Stromal cell of bone marrow (primary cell): ENCODE measurements at places on chromosomes 2 and 18.
A peak's percentile ranks its signal among the peaks of the same experiment; 100 is the strongest.

DNA sequence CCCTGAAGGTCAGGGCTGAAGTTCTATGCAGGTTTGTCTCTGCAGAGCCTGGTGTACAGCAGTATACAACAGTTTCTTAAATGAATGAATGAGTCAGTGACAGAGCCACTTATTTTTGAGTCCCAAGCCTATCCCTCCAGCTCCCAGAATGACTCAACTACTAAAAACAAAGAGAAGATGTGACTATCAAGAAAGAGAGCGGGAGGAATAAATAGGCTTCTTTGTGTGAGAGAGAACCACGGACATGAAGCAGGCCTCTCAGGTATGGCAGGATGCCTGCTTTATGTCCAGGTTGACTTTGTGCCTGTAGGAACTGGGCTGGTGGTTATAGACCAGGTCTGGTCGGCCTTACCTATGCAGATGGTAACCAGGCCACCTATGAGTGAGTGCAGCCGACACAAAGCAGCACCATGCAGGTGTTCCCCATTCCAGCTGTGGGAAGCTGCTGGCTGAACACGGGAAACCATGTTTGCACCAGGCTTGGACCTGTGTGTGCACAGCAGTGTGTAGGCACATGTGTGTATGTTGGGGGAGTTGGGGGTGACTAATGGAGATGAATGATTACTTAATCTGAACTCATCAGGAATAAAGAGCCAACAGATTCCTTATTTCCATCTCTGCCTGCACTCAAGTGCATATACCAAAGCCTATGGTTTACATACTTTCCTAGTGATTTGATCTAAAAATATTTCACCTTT, 171.0 kb downstream of the OSR1 start:
- DNase-seq, result no peak

DNA sequence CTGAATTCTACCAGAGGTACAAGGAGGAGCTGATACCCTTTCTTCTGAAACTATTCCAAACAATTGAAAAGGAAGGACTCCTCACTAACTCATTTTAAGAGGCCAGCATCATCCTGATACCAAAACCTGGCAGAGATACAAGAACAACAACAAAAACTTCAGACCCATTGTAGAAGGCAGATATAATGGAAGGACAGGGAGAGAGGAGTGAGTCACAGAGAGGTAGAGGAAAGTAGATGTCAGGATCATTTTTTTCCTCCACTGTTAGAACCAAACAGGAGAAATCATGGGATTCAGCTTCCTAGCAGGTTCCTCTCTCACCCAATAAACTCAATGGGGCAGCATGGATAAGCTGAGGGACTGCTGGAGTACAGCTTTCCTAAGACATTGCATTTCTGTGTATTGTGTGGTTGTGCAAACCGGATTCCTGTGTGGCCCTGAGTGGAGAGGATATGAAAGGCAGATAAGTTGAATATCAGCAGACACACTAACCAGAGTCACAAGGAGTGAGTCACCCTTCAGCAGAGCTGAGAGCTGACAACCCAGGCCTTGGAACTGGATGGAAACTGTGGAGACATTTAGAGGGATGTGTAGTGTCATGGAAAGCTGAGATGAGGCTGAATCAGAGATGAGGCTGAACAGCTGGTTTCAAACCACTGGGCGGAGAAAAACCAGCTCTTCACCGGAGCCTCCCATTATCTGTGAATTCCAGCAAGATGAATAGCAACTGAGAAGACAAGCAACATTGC, 60.9 kb upstream of the MMADHC start:
- peak; percentile 99 for DNase-seq

GRCh38 chr2:211426240-211426639, 869.8 kb downstream of the CPS1 start:
- no peak for DNase-seq

DNA sequence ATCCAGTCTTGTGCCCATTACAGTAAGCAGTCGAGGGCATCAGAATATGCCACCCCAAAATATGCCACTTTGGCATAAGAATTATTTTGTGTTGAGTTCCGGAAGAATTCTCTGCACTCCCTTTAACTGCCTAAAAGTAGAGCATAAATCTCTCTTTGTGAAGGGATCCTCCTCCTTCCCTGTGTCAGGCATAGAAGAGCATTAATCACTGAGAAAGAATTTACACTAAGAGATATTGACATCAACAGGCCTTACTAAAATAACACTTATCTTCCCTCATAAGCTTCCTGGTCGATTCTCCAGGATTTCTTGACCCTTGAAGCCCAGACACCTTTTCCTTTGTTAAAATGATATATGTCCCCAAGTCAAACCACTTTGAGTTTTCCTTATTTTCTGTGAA, 27.6 kb upstream of the KYNU start:
- no peak for DNase-seq

- no peak for DNase-seq
Observed at GRCh38 chr18:31230495-31230894, 67.8 kb upstream of the DSC1 start.

DNA sequence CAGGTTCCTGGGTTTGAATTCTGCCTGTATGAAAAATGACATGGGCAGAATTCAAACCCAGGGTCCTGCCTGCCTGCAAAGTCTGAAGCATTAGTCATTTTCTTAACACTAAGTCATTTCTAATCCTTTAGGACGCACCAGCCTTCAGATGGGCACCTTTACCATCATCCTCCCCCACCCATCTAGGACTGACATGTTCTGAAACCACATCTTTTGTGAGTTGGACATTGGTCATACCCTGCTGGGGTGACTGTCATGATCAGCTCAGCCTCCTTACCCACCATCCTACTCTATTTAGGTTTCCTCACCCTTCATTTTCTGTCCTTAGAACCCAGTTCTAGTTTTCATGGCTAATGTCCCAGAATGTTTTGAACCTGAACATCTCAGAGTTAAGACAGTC, 104.9 kb downstream of the TRIB2 start:
- no peak for DNase-seq

- no peak for DNase-seq
Observed at GRCh38 chr2:65240657-65241056, 13.0 kb downstream of the ACTR2 start.

- DNase-seq, result no peak
Observed at GRCh38 chr2:170339322-170339721, 161.4 kb downstream of the MYO3B start.

DNA sequence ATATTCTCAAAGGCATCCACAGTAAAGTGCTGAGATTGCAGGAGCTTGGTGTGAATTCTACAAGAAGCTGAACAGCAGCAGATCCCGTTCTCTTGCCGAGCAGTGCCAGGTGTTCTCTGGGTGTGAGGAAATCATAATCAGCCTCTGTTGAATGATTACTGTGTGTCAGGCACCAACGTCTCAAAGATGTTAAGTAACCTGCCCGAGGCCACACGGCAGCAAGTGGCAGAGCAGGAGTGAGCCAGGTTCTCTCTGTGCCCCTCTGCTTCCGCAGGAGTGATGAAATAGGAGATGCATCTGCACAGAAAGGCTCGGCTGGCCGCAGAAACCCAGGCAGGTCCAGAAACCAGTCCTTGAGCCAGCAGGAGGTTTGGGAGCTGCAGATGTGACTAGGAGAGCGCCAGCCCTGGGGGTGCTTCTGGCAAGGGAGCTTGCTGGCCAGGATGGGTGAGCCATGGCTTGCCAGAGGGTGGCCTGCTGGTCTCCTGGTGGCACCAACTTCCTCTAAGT, 68.4 kb downstream of the COPS7B start:
- DNase-seq, result no peak

DNA sequence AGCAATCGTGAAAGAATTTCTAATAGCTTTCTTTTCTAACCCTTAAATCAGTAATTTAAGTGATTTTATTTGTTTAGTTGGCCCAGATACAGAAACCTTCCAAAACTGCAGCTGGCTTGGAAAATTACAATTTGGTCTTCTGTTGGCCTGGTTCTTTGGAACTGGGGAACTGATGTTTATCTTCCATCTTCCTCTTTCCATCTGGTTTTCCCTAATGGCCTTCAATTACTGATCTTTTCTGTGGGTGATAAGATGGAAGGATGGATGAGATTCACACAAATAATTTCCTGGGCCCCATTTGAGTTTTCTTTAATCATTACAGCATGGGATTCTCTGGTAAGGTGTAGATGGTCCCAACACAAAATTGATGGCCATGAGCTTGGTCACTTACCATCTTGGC, 106.5 kb upstream of the CHRNA1 start:
- no peak for DNase-seq

DNA sequence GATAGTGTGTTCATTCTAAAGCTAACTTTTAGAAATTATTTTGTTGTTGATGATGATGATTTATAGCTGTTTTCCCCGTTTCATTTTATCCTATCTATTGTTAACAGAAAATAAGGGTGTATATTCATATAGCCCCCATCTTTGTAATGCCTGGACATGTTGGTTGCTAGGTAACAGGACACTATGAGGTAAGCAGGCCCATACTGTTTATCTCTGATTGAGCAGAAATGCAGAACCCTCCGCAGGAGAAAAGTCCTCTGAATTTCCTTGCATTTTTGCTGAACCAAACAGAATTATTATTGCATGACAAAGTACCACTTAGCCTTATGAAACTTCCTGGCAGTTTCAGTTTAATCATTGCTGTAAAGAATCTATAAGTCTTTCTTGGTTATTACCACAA, 339.4 kb downstream of the DCC start:
- DNase-seq, result no peak

- DNase-seq, result no peak
Observed at GRCh38 chr2:17544256-17544655, 3.8 kb downstream of the VSNL1 start.

DNA sequence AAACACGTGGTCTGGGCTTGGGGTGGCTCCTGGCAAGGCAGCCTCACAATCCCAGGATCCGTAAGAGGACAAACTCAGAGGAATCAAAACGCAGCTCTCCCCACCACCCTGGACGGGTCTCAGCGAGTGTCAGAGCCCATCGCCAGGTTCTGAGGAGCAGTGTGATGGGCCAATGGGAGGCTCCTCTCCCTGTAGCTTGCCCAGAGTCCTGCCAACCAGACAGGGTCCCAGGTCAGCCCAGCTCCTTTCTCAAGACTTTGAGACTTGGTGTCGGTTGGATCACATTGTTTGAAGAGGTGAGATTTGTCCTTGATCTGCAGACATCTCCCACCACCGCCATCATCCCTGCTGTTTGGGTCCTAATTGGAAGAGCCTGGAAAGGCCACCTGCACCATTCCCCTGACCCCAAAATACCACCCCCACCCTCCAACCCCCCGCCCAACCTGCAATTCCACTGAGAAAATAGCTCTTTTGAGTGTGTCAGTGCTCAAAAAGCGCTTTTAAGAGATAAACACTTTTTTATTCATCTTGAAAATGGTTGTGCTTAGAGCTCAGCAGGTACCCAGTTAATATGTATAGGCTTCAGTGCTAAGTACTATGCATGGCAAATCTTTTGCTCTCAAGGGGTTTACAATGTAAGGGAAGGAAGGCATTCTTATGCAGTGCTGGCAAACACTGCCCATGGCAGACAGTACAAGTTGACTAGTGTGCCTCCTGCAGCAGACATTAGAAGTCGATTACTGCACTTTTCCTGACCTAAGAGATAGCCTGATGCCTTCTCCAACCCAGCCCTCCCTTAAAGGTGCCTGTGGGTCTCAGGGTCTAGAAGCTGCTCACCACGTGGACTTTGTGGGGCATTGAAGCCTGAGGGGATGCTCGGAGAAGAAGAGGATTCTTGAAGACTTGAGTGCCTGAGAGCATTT, 50.6 kb downstream of the GLI2 start:
- DNase-seq, result no peak

DNA sequence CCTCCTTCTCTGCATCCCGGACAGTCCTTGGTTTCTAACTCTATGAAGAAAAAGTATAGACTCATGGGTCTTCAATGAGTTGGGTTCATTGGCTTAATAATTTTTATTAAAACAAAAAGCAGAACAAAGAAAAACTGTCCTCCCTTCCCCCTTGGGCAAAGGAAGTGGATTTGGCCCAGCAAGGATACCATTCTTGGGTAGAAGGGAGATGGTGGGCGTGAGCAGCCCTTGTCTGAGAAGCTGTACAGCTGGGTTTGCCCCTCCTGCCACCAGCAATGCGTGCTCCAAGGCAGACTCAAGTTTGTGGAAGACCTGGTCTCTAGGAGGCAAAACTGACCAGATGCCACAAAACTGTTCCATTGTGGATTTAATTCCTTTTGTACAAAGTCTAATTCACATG, 12.7 kb downstream of the PCARE start:
- DNase-seq, result no peak

GRCh38 chr2:224781400-224781799, 65.2 kb upstream of the CCDC195 start:
- no peak for DNase-seq

DNA sequence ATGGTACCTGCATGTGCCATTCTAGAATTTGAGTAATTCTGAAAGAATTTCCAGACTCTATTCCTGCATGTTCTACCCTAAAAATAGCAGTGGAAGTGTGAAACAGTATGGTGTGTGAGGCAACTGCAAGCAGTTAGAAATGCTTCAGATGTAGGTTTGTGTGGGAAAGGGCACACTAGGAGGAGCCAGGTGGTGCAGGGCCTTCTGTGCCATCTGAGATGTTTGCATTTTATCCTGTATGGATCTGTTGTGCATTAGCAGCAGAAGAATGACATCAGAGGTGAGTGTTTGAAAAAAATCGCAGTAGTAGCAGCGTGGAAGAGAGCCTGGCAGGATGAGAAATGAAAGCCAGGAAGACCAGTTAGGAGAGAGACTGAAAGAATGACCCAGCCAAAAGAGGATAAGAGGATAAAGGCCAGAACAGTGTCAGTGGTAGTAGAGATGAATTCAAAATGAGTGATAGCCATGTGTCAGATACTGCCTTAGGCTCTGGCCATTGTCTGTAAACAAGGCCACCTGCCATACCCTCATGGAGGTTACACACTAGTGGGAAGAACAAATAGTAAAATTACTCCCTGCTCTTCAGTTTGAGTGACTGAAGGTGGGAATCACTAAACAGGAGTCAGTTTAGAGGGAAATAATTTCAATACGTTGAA, 142.2 kb downstream of the PKP4 start:
- no peak for DNase-seq

DNA sequence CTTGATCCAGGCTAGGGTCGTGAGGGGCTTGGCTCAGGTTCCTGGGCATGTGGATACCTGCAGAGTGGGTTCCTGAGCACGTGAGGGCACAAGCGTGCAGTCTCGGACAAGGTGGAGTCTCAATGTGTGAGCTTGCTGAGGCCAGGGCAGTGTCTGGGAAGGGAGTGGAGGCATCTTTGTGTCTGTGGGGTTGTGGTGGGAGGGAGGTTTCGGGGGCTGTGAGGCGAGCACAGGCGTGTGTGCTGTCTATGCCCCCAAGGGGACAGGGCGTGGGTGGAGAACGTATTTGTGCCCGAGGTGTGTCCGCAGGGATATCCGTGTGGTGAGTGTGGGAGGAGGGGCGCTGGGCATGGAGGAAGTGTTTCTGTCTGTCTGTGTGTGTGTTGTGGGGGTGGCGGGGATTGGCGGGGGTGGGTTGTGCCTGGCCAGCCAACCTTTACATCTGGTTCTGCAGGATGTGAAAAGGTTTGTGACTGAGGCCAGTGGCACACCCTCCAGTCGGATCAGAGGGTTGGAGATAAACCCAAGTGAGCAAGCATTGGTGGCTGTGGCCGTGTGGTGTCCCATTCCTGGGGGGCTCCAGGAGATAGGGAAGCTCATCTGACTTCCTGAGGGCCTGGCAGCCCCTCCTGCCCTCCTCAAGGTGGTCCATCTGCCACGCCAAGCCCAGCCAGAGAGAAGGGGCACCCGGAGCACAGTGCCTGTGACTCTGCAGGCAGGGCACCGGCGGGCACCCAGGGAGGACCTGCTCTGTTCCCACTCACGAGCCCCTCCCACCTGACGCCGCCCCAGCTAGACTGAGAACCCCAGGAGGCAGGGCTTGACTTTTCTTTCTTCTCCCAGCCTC, 57.1 kb downstream of the ZFP36L2 start:
- DNase-seq, result no peak

GRCh38 chr2:224023188-224023587, 15.9 kb downstream of the SERPINE2 start:
- peak; percentile 39 for DNase-seq

- no peak for DNase-seq
Observed at GRCh38 chr2:13110825-13111224, 394.1 kb downstream of the TRIB2 start.

- no peak for DNase-seq
Observed at GRCh38 chr2:238988752-238989151, 140.9 kb downstream of the TWIST2 start.
